ENCODE measurements at places on chromosomes 13 and 19. TPM values are rescaled to one million over a fixed set of nuclear protein-coding genes. Genes with fewer than 3 reads are reported as not detected.

SHISA7 gene
- polyA plus RNA-seq: 0.31 TPM

PDX1 gene
- not detected for polyA plus RNA-seq

PIP5K1C gene
- 32.7 TPM for polyA plus RNA-seq

TGDS gene
- polyA plus RNA-seq: 19.5 TPM

SIGLEC12 gene
- polyA plus RNA-seq: 0.13 TPM

TEX29 gene
- 0.89 TPM for polyA plus RNA-seq

PTGER1 gene
- polyA plus RNA-seq: 5.6 TPM

PLPPR3 gene
- 25.9 TPM for polyA plus RNA-seq

CYP2A6 gene
- 0.14 TPM for polyA plus RNA-seq

PLIN4 gene
- polyA plus RNA-seq: 1.4 TPM

DLL3 gene
- polyA plus RNA-seq: 0.47 TPM

KATNAL1 gene
- 10.4 TPM for polyA plus RNA-seq

FCAR gene
- polyA plus RNA-seq: 0.31 TPM

MYO1F gene
- 12.7 TPM for polyA plus RNA-seq

ATP4B gene
- polyA plus RNA-seq: 0.44 TPM

ZNF813 gene
- polyA plus RNA-seq: 5.7 TPM

ZNF880 gene
- polyA plus RNA-seq: 30.0 TPM

ZC3H13 gene
- 68.6 TPM for polyA plus RNA-seq

GARIN5B gene
- polyA plus RNA-seq: 0.14 TPM

SYNGR4 gene
- 0.67 TPM for polyA plus RNA-seq

ZFP28 gene
- polyA plus RNA-seq: 16.8 TPM

EDDM13 gene
- polyA plus RNA-seq: 5.6 TPM

FARP1 gene
- polyA plus RNA-seq: 268 TPM

GNA15 gene
- 1.4 TPM for polyA plus RNA-seq

PLIN5 gene
- 8.0 TPM for polyA plus RNA-seq

CFD gene
- polyA plus RNA-seq: 4.4 TPM

ZNF554 gene
- polyA plus RNA-seq: 11.3 TPM

NLRP4 gene
- not detected for polyA plus RNA-seq

NECTIN2 gene
- 187 TPM for polyA plus RNA-seq

JSRP1 gene
- polyA plus RNA-seq: 0.52 TPM

DOCK6 gene
- 67.7 TPM for polyA plus RNA-seq

STXBP2 gene
- polyA plus RNA-seq: 81.4 TPM

ZNF442 gene
- 6.1 TPM for polyA plus RNA-seq

FUT1 gene
- polyA plus RNA-seq: 4.4 TPM

GRAMD1A gene
- 72.8 TPM for polyA plus RNA-seq

AP2A1 gene
- polyA plus RNA-seq: 68.4 TPM

GPR42 gene
- polyA plus RNA-seq: not detected

ZNF506 gene
- polyA plus RNA-seq: 34.3 TPM

TMEM221 gene
- polyA plus RNA-seq: 3.2 TPM

HSD11B1L gene
- 11.8 TPM for polyA plus RNA-seq

Data from renal pelvis (tissue), 12 donors.